Muscle of leg (tissue), 16 donors: ENCODE measurements at places on chromosomes 13 and 19. TPM values are rescaled to one million over a fixed set of nuclear protein-coding genes. Genes with fewer than 3 reads are reported as not detected.

The KLHL1 gene
- total RNA-seq: 0.09 TPM

DNA sequence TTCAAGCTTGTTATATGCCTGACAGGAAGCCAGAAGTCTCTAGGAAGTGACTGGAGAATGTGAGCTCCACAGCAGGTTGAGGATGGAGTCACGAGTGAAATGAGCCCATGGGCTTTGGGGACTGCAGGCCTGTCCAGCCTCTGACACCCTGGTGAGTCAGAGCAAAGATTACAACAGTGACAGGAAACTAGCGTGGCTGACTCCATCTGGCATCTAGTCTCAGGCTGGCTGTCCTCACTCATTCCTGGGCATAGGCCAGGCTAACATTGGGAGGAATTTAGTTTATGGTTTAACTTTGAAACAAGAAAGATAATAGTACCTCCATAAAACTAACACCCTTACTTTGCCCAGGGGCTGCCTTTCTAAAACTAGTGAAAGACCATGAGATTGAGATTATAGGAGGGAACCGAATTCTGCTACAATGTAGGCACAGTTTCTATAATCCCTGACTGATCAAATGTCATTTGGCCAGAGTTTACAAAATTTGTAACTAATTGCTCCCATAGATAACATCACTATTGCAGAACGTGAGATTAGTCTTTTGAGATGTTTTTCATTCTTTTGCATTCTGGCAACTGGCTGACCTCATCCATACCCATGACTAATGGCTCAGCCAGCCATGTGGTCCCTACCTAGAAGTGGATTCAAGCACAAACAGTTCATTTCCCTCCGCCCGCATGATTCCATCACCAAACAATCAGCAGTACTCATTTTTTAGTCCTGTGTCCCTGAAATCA, 28.4 kb downstream of the PSG1 start:
- peak; percentile 13 for DNase-seq

DNA sequence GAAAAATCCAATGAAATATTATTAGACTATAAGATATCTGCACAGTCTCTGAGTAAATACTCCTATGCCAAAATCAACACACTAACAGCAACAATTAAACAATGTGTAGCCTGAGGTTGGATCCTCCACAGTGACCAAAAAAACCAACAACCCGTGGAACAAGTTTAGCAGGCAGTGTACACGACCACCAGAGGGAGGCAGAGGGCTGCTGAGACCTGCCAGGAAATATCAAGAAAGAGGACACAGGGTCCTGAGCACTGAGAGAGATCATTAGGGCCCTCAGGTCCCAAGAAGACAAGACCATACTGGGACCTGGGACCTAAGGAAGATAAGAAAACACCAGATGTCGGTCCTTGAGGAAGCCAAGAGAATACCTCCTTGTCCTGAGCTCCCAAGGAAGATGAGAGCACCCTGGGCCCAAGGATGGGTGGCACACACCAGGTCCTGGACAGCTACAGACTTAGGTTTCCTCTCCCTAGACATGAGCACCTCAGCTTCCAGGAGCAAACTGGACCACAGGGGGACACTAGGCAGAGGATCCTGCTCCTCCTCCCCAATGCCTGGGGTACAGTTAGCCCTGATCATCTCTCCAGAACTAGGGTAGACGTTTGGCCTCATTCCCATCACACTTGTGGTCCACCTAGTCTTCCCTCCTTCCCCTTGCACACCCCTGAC, 822 bp upstream of the ZNF274 start:
- peak; percentile 15 for DNase-seq

DNA sequence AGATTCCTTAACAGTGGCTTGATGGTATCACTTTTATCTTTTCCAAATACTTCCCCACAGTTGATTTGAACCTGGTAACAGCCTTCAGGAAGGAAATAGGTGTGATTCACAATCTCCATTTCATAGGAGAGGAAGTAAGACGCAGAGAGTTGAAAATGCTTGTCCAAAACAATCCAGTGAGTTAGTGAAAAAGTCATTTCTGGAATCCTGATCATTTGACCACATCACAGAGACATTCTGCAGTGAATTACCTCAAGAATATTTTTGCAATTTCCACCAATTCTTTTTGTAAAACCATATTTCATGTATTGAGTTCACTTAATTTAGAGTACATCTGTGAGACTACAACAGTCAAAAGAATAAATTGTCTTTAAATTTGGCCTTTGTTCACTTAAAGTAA, 292.8 kb downstream of the DCLK1 start:
- DNase-seq: peak; percentile 44

The NCAN gene
- total RNA-seq: 0.22 TPM

DNA sequence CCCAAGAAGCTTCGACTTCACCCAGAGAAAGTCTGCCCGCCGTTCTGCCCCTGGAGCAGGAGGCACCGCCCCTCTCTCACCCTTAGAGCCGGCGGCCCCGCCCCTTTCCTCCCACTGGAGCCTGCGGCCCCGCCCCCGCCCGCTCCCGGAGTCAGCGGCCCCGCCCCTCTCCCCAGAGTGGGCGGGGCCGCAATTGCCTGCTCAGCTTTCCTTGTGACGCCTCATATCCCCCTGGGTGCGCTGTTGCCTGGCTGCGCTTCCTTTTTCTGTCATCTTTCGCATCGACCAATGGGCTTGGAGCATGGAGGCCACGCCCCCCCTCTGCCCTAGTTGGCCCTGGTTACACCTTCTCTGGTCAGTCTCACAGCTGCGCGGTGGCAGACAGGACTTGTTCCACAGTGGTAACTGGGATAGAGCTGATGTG, 38.2 kb upstream of the ZNF492 start:
- DNase-seq: no peak

The VAV1 gene
- total RNA-seq: 2.4 TPM

DNA sequence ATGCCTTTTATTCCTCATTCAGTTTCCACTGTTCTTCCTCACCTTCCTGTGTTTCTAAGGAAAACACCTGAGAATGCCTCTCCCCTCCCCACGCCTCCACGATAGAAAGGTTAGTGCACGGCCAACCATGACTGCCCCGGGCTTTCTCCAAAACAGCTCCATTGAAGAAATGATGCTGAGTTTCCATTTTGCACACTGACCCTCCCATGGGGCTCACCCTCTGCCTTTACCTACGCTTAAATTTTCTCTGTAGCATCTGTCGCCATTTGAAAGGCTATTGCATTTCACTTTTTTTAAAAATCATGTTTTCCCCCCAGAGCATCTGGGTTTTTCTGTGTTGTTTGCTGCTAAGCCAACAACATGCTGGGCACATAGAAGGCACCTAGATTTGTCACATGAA, 48.2 kb downstream of the ABCC4 start:
- DNase-seq: no peak

DNA sequence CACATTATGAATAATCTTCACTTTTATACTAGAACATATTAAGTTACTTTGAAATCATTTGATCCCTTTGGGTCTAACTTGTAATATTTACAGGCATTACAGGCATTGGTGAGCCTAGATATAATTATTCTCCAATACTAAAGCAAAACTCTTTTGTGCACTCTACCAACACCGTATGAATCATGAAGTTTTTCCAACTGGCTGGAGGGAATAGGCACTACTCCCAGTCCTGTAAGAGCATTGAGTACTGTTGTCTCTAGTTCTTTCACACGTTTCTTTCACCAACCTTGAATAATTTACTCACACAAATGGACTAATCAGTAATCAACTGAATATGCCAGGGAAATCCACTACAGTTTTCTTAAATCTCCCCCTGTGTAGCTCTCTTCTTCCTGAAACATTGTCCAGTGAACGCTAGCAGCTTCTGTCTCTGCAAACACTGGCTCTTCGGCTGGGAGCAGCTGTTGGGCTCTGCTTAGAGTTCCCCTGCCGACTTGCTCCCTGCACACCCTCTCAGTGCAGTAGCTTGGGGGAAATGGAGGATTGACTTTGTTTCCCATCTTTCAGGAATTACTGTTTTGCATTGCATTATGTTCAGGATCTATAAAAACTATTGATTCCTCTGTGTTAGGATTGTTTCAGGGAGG, 476.7 kb downstream of the RFC3 start:
- DNase-seq: peak; percentile 68

DNA sequence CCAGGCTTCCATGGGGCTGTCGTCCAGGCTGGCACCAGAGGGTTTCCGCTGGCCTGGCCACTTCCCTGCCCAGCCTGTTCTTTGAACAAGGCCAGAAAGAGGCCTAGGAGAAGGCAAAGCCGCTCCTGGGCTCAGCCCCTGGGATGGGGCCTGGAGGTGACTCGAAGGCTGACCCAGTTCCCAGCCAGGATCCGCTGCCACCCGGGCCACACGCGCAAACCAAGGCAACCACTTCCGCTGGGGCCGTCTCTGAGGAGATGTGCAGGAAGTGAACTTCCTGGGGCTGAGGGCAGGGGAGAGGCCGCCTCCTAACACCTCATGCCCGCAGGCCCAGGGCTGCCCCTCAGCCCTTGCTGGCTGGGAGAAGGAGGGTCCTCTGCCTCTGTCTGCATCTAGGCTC, 15.2 kb downstream of the PLEKHF1 start:
- no peak for DNase-seq

DNA sequence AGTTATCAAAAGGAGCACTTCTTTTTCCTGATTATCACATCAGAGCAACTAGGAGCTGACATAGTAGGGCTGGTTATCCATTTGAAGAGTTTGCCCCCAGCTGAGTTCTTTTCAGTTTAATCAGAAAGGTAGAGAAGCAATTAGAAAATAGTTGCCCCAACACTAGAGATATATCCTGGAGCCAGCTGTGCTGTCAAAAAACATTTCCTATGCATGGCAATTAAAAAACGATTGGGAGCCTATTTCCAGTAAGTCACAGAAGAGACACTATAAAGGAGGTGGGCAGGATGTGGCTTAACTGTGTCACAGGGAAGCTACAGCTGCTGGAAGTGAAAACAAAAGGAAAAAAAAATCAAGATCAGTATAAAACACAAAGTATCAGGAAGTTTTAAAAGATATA, 155.7 kb upstream of the SLITRK1 start:
- DNase-seq: peak; percentile 9

The RFPL4A gene
- 0.62 TPM for total RNA-seq

DNA sequence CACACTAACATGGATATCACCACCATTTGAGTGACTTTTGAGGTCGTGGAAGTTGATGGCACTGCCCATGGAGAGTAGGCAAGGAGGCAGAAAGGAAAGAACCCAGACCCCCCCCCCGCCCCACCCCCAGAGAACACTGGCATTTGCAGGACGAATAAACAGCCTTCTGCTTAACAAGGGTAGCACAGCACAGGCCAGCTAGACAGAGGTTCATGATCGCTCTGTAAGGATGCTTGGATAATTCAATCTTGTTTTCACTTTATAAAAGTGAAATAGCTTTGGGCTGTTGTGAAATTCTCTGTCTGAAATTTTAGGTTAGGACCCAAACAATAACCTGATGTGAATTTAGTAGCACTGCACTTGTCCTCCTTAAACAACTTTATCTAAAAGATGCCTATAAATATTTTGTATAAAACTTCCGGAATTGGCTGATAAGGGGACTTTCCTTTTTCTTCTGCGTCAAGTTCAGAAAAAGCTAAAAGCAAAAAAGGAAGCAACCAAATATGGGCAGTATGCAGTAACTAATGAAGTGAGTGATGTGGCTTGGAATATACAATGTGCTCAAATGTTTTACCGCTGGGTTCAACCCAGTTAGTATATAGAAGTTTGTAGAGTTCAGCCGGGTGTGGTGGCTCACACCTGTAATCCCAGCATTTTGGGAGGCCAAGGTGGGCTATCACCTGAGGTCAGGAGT, 163.7 kb downstream of the SHISA2 start:
- DNase-seq: no peak

DNA sequence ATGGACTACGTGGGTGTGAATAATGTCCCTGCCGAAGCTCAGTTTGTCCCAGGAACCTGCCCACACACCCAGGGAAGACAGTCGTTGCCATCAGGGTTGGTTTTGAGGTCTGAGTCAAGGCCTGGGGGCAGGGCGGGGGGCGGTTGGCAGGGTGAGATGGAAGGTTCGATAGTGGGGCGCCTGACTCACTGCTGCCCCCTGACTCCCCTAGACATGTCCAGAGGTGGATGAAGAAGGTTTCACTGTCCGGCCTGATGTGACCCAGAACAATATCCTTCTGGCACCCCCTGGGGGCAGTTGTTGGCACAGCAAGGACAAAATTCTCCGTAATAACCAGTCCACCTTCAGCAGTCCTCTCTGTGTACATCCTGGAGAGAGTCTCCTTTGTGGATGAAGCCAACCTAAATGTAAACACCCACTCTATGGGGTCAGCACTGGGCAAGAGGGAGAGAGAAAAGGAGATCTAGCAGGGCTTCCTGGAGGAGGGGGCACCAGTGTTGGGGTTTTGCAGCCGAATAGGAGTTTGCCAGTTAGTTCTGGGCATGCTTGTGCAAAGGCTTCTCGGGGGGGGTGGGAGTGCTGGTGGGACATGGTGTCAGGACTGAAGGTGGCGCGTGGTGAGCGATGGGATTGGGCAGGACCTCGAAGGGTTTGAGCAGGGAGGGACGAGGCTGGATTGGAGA, 19.6 kb upstream of the B3GNT3 start:
- DNase-seq: no peak

DNA sequence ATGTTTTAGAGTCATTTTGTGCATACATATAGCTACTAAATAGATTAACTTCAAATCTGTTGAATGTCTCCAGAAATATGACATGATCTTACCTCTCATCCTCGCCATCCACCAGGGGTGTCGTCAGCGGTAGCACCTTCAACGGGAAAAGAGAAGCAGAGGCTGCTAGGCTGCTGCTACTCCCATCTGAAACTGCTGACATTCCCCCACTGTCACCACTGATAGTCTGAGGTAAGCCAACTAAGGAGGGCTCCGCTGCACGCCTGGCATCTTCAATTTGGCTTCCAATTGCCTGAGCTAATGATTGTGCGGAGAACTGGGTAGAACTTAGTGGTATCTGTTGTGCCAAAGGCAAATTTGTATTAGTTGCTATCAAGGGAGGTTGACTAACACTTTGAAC, 3.1 kb downstream of the TSC22D1 start:
- DNase-seq: no peak

The FXYD7 gene
- total RNA-seq: 0.71 TPM

- no peak for DNase-seq
Observed at GRCh38 chr13:23687614-23688013, 117.4 kb downstream of the TNFRSF19 start.

The LDLR gene
- total RNA-seq: 13.9 TPM

- no peak for DNase-seq
Observed at GRCh38 chr19:3768015-3768747, 3.8 kb downstream of the RAX2 start.

The PDS5B gene
- 41.5 TPM for total RNA-seq

The DAND5 gene
- 0.04 TPM for total RNA-seq

DNA sequence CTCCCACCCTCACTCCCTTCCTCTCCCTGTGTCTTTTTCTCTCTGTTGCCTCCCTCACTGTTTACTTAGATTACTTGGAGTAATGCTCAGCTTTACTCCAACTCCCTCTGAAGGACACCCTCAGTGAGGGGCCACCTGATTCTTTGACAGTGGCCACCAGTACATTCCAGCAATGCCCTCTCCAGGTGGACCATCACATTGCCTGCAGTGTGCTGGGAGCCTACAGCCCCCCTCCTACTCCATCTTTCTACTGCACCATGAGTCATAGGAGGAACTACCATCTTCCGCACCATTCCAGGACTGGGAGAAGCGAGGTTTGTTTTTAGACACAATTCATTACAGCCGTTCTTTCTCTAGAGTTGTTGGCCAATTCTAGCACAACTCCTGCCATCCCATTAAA, 96.6 kb upstream of the POSTN start:
- no peak for DNase-seq

The STX10 gene
- total RNA-seq: 33.6 TPM

GRCh38 chr19:29376855-29377354, 148.9 kb upstream of the VSTM2B start:
- DNase-seq: no peak

The SLC25A41 gene
- 0.22 TPM for total RNA-seq
